Stimulated activated CD4-positive, alpha-beta T cell treated with anti-CD3 and anti-CD28 coated beads, Interleukin-1b, Interleukin-23, amount 100 ng/mL, for 24 hours (primary cell): ENCODE measurements at places on chromosomes 5 and 9.

GRCh38 chr9:81244631-81245030, 444.7 kb downstream of the TLE1 start:
- no peak for DNase-seq

DNA sequence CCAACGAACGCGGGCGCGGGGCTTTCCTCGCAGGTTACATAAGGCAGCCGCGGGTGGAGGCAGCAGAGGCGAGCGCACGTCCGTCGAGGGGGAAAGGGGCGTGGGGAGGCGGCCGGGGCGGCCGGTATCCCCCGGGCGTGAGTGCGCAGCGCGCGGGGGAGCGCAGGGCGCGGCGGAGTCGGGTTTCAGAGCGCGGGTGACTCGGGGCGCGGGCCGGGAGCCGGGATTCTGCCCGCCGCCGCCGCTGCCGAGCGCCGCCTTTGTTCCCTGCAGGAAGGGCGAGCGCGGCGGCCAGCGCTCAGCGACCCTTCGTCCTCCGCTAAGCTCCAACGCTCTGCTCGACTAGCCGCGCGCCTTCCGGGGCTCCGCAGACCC, at the start of gene COL15A1:
TSS of gene COL15A1 (plus strand) at position 226 of the 375 bp plus-strand sequence. CDS start 155 bp downstream, outside the sequence.
- no peak for DNase-seq

DNA sequence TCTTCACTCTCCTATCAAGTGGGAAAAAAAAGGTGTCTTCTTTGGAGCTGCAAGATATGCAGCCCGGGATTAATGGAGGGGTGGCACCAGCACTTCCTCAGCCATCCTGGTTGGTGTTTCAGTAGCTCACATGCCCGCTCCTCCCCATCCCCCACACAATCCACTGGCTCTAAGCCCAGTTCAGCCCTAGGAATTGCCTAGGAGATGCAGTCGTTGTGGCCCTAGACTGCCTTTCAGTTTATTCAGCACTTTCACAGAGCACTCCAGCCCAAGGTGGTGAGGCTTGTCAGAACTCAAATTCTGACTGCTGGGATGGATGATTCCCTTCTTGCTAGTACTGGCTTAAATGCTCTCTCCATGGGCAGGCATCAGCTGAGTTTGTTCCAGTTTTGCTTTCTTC, 35.1 kb upstream of the EDIL3 start:
- DNase-seq = no peak

GRCh38 chr9:19939734-19940278, 151.0 kb upstream of the SLC24A2 start:
- DNase-seq = no peak

DNA sequence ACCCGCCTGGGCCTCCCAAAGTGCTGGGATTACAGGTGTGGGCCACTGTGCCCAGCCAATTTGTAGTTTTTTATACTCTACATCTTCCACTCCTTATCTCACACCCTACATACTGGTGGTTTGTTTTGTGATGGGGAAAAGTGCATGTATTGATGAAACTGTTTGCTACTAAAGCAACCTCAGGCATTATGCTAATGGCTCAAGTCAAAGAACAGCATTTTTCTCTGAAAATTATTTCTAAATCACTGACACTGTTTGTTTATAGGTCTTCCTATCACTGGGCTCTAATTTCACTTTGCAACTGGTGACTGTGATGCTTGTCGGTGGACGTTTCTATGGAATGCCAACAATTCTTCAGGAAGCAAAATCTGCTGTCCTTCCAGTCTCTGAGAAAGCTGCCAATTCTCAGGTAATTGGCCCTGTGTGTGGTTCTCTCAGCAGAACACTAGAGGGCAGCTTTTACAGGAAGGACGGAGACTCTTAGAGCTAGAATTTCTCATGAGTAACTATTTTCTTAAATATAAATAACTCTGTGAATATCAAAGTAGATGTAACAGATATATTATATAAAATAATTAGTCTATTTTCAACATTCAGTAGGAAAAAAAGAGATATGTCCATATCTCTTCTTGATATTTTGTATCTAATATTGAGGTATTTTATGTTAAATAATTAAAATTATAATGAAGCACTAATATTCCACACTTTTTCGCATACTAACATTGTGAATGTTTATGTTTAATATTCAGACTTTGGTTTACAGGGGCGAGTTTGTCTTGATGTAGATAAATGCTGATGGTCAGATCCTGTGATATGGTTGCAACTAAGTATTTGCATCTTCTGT, 244.1 kb downstream of the ADGRV1 start:
- no peak for DNase-seq

GRCh38 chr9:137313956-137314560, 12.0 kb upstream of the NRARP start:
- DNase-seq = no peak

- DNase-seq = no peak
These were observed 289.9 kb downstream of the SLIT3 start for GRCh38 chr5:169011009-169011408.

- no peak for DNase-seq
These were observed 72.4 kb upstream of the ZNF622 start for GRCh38 chr5:16538006-16538405.

DNA sequence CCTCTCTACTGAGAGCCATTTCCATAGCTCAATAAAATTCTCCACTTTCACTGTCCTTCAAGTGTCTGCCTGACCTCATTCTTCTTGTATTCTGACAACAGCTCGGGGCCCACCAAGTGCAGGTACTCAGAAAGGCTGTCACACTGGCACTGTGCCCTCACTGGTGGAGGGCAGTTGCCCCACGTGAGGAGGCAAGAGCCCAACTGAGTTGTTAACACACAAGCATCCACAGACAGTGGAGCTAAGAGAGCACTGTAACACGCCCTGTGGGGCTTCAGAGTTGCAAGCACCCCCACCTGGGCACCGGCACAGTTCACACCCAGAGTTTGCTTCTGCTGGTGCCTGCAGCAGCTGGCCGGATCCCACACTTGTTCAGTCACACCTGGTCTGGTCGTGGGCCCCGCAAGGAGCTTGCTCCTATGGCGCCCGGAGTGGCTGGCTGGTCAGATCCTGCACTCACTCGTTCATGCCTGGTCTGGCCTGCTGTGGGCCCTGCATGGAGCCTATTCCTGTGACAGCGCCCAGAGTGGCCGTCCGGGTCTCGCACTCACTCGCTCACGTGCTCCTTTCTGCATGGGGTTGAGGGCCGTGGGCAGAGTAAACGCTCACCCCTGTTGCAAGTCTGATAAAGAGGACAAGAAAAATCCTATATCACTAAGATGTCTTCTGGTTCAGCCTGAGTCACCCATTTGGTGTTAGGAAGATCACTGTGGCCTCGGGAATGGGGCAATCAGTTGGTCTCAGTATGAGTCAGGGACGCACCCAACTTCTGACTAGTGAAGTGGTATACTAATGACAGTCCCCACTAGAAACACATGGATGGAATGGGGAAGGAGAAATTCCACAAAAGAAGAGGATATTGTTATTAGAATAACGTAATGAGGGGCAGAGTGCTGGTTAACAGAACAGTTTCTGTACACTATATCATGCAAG, 87.0 kb upstream of the CCNH start:
- no peak for DNase-seq

- DNase-seq = no peak
These were observed 33.3 kb downstream of the KCTD16 start for GRCh38 chr5:144203750-144204596.
